Motor neuron (in vitro differentiated cells): ENCODE measurements at places on chromosomes 13 and 19. TPM values are rescaled to one million over a fixed set of nuclear protein-coding genes. Genes with fewer than 3 reads are reported as not detected.

- ATAC-seq: no peak
Observed at GRCh38 chr13:44974056-44974793, 15.0 kb downstream of the NUFIP1 start.

DNA sequence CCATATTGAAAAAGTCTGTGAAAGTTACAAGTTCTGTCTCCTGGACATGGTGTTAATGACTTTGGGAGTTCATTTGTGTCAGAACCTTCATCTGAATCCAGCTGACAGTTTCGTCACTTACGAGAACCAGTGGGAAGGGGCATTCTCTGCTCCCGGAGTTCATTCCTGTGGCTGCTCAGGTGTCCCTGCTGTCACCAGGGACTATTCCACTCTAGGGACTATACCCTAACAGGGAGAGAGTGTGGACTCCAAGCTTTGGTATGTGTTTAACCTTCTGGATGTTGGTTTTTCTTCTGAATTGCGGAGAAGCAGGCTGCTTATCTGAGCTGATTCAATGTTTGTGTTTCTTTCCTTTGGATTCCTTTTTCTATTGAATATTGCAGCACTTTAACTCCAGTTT lies 12.4 kb upstream of the ZNF709 start:
- ATAC-seq: no peak

DNA sequence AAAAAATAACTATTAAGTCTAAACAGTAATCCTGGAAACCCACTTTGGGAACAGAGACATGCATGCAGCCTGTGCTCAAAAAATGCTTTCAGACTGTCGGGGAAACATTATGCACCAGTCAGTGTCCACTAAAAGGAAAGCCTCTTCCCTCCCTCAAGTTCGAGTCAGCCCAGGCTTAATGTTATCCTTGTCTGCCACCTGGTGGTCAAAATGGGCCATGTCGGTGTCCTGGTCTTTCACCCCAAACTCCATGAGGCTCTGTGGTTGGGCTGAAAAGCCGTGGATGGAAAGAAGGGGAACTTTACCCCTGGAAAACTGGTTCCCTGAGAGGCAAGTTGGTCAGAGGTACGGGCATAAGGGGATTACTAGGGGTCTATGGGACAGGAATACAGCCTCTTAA lies 88.4 kb upstream of the ZNF492 start:
- ATAC-seq: peak; percentile 25

DNA sequence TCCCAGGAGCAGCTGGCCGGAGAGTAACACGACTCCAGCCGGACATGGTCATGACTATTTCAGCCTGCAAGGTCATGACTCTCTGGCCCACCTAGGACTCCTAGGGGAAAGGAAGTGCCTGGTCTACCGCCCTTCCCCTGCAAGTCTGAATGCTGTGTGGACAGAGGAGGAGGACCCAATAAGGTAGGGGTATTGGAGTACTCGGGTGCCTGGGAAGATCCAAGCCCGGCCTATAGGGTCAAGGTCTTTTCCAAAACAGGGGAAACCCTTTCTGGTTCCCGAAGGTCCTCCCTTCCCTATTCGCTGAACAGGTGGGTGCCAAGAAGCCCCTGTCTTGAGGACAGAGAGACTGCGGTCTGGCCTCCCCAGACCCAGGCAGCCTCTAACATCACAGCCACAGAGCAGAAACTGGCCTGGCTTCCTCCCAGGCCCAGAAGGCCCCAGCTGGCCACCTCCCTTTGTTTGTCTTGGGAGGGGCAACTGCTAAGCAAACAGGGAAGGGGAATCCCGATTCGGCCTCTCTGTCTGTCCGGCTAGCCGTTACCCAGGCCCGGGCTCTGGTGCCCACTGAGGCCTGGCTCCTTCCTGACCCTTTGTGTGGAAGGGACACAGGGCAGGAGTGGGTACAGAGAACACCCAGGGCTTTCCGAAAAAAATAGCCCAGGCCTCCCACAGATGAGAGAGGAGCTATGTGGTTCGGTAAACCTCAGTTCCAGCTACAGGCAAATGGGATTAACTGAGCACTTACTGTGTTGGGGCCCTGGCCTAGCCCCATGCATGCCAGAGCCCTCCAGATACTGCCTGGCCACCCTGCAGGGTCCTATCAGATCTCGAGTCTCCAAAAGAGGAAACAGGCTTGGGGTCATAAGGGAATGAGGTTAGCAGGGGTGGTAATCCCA lies 5.2 kb upstream of the GRAMD1A start:
- ATAC-seq: no peak

- no peak for ATAC-seq
Observed at GRCh38 chr19:32702010-32702409, 10.4 kb downstream of the NUDT19 start.

DNA sequence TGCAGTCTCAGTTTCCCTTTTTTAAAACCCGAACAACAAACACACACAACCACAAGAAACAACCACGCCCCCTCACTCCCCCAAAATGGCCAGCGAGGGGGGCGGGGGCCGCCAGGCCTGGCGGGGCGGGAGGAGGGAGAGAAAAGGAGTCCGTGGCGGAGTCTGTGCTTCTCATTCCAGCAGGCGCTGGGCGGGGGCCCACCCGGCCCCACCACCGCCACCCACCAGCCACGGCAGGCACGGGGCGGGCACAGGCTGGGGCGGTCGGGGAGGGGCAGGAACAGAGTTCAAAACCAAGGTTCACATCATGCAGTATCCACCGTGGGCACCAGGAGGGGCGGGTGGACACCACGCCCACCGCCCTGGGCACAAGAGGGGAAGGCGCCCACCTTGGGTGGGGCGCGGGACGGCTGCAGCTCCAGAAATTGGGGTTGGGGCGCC lies 12.9 kb downstream of the DPF1 start:
- peak; percentile 56 for ATAC-seq

DNA sequence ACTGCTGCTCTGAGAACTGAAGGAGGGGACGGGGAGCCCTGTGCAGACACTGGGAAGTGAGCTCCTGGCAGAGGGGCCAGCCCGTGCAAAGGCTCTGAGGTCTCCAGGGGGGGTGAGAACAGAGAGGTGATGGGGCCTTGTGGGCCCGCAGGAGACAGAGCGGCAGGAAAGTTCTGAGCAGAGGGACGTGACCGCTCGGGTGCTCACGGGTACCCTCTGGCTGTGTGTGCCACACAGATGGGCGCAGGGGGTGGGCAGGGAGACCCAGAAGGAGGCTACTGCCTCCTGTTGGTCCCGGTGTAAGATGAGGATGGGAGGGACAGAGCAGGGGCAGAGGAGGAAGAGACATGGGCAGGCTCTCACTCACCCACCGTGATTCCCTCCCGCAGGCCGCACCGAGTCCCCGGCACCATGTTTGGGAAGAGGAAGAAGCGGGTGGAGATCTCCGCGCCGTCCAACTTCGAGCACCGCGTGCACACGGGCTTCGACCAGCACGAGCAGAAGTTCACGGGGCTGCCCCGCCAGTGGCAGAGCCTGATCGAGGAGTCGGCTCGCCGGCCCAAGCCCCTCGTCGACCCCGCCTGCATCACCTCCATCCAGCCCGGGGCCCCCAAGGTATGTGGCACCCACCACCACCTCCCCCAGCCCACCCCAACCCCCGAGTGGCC lies 27.5 kb upstream of the NCCRP1 start:
- ATAC-seq: no peak

DNA sequence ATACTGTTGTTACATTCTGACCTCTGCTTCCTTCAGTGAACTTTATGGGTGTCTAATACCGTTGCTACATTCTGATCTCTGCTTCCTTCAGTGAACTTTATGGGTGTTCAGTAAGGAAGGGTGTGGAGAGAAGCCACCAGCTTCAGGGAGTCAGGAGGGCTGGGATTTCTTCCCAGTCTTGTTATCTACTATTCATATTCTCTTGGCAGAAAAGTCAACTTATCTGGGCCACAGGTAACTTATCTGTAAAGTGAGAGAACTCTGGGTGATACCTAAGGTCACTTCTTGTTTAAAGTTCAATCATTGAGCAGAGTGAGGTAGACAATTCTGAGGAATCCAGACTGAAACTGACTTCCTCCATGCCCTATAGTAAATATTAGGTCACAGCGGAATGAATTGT lies 71.2 kb upstream of the STK24 start:
- ATAC-seq: no peak

- ATAC-seq: no peak
Observed at GRCh38 chr13:99760456-99760855, 211.1 kb downstream of the ZIC5 start.

GRCh38 chr13:42119875-42120274 lies 71.4 kb downstream of the DGKH start:
- no peak for ATAC-seq

DNA sequence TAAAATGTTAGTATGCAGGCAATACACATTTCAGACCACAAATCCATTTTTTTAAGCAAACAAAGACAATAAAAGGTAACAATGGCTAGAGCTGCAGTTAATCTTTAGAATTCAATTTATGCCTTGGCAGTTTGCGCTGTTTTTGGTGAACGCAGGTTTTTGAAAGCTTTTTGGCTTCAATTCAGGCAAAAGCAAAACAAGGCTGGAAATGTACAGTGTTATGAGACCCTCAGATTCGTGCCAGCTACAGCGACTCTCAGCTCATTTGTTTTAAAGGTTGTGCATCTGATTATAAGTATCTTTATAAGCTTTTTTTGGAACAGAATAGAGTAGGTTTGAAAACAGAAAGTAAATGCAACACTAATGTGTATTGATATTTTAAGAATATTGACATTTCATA lies 63.6 kb upstream of the SOX1 start:
- ATAC-seq: no peak

HCN2 gene
- 2.2 and 3.4 TPM in 2 replicates for total RNA-seq

LYL1 gene
- total RNA-seq: 0.45 TPM in 1 of 2 replicates, not detected in the other

ZNF441 gene
- 3.8 and 4.7 TPM in 2 replicates for total RNA-seq

CEBPA gene
- total RNA-seq: 0.54 and 0.56 TPM in 2 replicates
